ENCODE measurements at places on chromosomes 5 and 9. TPM values are rescaled to one million over a fixed set of nuclear protein-coding genes. Genes with fewer than 3 reads are reported as not detected.

GRCh38 chr5:83485842-83486241 is 14.3 kb downstream of the VCAN start:
- no peak for DNase-seq

The PTBP3 gene
- total RNA-seq: 73.1 TPM

The LPAR1 gene
- total RNA-seq: 7.1 TPM

The RPP25L gene
- total RNA-seq: 19.9 TPM

The SOX30 gene
- 0.09 TPM for total RNA-seq

DNA sequence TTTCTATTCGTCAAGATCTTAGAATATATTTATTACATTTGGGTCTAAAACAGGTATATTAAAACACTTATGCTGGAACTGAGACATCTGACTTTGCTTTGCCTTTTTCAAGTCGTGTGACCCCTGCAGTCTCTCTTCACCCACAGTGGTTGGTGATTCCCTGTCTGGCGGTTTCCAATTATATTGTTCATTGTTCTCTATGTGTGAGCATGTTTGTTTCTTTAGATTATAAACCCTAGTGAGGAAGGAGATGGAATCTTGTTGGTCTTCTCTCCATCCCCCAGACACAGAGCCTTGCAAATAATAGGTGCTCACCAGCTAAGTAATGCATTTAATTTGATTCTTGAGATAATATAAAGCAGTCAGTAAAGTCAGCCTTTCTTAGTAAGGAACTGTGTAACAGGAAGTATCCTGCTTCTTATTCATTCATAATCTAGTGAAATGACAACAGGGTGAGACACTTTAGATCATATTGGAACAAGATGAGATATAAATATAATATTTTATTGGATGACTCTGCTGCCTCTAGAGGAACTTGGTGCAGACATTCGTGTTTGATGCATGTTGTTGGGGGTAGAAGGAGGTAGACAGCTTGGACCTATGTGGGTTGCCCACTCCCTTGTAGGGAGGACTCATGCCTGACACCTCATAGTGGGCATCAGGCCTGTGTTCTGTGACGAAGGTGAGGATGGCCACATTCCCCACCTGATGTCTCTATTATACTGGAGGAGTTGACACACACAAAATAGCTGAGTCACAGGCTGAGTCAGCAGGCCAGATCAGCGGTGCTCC is 88.1 kb downstream of the FGF1 start:
- DNase-seq: peak; percentile 60

- DNase-seq: no peak
Observed at GRCh38 chr5:99721506-99721905, 792.7 kb upstream of the CHD1 start.

DNA sequence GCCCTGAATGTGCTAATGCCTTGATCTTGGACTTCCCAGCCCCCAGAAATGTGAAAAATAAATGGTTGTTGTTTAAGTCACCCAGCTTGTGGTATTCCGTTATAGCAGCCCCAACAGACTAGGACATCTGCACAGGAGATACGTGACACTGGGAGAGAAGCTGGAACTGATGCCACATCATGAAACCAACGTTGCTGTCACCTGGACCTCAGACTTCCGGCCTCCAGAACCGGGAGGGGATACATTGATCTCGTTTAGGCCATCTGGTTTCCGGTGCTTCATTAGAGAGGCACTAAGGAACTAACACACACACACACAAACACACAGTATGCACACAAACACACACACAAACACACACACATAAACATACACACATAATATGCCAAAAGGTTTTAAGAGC is 75.0 kb upstream of the ICE1 start:
- DNase-seq: no peak

GRCh38 chr5:110865400-110866094 is 126.7 kb downstream of the SLC25A46 start:
- DNase-seq: peak; percentile 63

The GAS1 gene
- 0.22 TPM for total RNA-seq

DNA sequence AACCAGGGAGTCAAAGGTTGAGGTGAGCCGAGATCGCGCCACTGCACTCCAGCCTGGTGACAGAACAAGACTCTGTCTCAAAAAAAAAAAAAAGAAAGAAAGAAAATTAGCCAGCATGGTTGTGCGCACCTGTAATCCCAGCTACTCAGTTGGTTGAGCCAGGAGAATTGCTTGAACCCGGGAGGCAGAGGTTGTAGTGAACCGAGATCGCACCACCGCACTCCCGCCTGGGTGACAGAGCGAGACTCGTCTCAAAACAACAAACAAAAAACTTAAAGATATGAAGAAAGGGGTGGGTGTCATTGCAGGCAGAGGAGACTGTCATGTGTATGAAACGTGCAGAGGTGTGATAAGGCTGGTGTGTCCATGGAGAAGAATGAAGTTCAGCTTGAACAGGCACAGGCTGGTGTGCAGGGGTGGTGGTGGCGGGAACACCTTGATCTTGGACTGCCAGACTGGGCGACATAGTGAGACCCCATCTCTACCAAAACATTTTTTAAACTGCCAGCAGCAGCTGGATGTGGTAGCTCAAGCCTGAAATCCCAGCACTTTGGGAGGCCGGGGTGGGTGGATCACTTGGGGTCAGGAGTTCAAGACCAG is 69.6 kb downstream of the UGCG start:
- DNase-seq: no peak

DNA sequence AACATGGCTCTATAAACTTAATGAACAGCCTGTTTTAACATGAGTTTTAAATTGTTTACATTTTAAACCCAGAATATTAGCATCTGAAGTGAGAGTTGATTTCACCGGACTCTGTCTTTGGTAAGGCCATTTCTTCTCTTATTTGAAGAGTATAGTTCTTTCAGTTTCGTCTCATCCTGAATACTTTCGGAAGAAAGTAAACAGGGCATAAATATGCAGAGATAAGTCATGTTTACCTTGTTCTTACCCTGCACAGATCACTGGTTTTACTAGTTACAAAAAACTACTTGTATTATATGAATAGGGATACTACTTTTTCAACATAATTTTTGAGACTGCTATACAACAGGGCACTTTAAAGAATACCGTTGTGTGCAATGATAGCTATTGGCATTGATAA is 656.3 kb upstream of the ZNF608 start:
- DNase-seq: no peak

The ZFP2 gene
- 0.33 TPM for total RNA-seq

The PRSS3 gene
- 29.5 TPM for total RNA-seq

The TOR2A gene
- 7.0 TPM for total RNA-seq

- DNase-seq: no peak
Observed at GRCh38 chr5:106730506-106730905, 940.2 kb downstream of the EFNA5 start.

The MYO10 gene
- total RNA-seq: 101 TPM

DNA sequence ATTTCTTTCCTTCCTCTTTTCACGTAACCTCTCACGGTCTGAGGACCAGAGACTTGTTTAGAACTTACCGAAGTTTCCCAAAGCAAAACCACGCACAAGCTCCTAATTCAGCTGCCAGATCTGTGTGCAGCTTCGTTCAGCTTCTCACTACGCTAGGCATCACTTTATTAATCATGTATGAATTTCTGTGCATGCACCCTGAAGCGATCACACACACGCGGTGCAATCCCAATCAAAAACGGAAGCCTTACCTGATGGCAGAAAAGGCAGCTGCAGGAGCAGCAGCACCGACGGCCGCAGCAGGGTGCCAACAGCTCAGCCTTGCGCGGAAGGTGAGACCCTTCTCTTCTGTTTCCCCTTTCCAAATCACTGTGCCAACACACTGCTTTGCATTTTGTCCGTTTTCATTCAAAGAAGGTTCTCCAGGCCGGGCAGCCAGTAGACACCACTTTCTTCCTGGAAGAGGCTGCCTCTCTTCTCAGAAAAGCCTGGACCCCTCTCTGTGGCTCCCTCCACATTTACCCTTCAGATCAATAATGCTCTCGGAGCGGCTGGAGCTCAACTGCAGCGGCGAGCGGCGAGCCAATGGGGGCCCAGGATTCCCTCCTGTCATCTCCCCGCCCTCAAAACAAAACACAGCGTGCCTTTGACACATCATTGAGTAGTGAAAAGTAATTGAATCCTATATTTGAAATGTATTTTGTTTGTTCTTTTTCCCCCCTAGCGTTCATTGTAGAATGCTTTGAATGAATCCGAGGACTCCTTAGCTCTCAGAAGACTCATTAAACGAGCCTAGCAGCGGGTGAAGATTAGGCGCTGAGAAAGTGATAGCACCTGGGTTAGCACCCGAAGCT is at the start of gene CDH12:
CDH12 (minus strand) TSS at position 538 of the 854 bp plus-strand sequence.
- DNase-seq: peak; percentile 35

- no peak for DNase-seq
Observed at GRCh38 chr9:89426384-89426961, 71.4 kb downstream of the SEMA4D start.

Measured in Calu3 (cell line).